Uterus (tissue), 4 donors: ENCODE measurements at places on chromosomes 3 and 15. TPM values are rescaled to one million over a fixed set of nuclear protein-coding genes. Genes with fewer than 3 reads are reported as not detected.

The TEX55 gene
- not detected for total RNA-seq

The SAMMSON gene
- total RNA-seq = not detected

The RPUSD2 gene
- total RNA-seq = 0.29 TPM

The CNTN3 gene
- total RNA-seq = 19.7 TPM

The GRK7 gene
- 0.18 TPM for total RNA-seq

The ZBED2 gene
- total RNA-seq = not detected

The DNAJC17 gene
- 6.1 TPM for total RNA-seq

The OGG1 gene
- 34.7 TPM for total RNA-seq

The SLC22A13 gene
- total RNA-seq = not detected

The CHRNB4 gene
- 0.21 TPM for total RNA-seq

The CIB1 gene
- 9.5 TPM for total RNA-seq

The ZIC1 gene
- not detected for total RNA-seq

The CCR9 gene
- 0.14 TPM for total RNA-seq

The BOC gene
- total RNA-seq = 103 TPM

The EPHA6 gene
- 2.3 TPM for total RNA-seq

The KIF23 gene
- 3.1 TPM for total RNA-seq

The HESX1 gene
- total RNA-seq = not detected

The LRRC34 gene
- 27.3 TPM for total RNA-seq

The RETNLB gene
- not detected for total RNA-seq

The FBXW12 gene
- total RNA-seq = not detected

The GDPGP1 gene
- total RNA-seq = 15.0 TPM

The B4GALT4 gene
- total RNA-seq = 64.6 TPM

The GREM1 gene
- 5.1 TPM for total RNA-seq

The RASGRP1 gene
- not detected for total RNA-seq

The GPR171 gene
- 0.34 TPM for total RNA-seq

The PRKAR2A gene
- 59.0 TPM for total RNA-seq

The ABHD6 gene
- total RNA-seq = 12.9 TPM

The ZNF80 gene
- not detected for total RNA-seq

The TAGLN3 gene
- not detected for total RNA-seq

The COX17 gene
- 38.5 TPM for total RNA-seq

The IMPG2 gene
- not detected for total RNA-seq

The GOLGA8T gene
- not detected for total RNA-seq

The PLA2G4D gene
- not detected for total RNA-seq

The ANKUB1 gene
- 1.0 TPM for total RNA-seq

The CD200 gene
- 26.1 TPM for total RNA-seq

The MEIS2 gene
- 98.8 TPM for total RNA-seq

The PPP1R14D gene
- not detected for total RNA-seq

The SLC9C1 gene
- 0.49 TPM for total RNA-seq

The XXYLT1 gene
- total RNA-seq = 10.6 TPM

The DPPA4 gene
- total RNA-seq = not detected

The CCK gene
- total RNA-seq = not detected

The PLA2G4F gene
- total RNA-seq = 0.29 TPM

The PTX3 gene
- total RNA-seq = not detected

The MST1R gene
- 0.26 TPM for total RNA-seq

The PIERCE2 gene
- 1.4 TPM for total RNA-seq

The MEX3B gene
- total RNA-seq = 27.7 TPM

The NRG4 gene
- not detected for total RNA-seq

The TPRG1 gene
- 29.4 TPM for total RNA-seq

The PRSS50 gene
- total RNA-seq = 0.21 TPM

The DIS3L gene
- 25.6 TPM for total RNA-seq

The NOX5 gene
- 0.21 TPM for total RNA-seq

The ATP13A4 gene
- 5.9 TPM for total RNA-seq

The SST gene
- total RNA-seq = not detected
